Femur (tissue), 1 donor: ENCODE measurements at places on chromosomes 4 and X.

- DNase-seq: peak; percentile 61
Observed at GRCh38 chr4:105624530-105624929, 72.1 kb downstream of the ARHGEF38 start.

DNA sequence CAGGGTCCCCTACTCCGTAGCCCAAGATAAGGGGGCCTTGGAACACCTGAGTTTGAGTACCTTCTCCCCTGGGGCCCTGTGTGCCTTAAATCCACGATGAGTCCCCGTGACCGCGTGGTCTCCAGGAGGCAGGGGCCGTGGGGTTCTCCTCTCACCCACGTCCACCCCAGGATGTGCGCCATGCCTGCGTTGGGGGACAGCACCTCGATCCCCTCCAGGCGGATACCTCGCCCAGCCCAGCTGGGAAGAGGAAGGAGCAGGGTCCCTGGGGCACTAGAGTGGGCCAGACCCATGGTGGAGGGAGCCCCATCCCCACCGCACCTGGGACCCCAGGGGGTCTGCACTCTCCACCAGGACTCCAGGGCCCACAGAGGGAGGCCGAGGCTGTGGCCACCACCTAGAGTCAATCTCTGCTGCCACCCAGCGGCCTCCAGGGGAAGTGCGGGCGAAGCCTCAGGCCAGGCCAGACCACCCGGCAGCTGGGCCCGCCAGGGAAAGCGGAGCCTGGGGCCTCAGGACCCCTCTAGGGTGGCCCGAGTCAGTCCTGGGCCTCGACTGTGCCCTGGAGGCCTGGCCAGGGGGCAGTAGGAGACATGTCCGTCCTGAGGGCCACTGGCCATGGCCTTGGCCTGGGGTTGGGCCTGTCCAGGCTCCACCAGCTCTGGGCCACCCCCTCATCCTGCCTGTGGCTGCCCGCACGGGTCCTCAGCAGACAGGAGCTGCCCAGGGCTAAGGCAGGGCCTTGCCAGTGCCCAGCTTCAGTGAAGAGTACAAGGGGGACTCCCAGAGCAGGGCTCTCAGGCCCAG lies 55.0 kb downstream of the FAM53A start:
- DNase-seq: peak; percentile 79

DNA sequence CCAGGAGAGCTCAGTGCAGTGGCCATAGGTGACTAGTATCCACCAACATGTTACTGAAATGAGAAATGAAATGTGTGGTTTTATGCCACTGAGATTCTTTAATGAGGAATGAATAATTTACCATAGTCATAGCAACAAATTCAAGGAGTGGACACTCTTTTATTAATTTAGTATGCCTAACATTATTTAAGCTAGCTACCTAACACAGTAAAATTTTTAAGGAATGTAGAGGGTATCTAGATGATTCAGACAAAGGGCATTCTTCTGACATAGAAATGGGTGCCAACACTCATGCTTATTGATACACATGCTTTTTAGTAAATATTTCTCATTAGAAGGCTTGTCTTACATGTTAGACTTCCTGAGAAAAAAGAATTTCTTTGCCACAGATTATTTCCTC lies 33.3 kb upstream of the SULT1B1 start:
- DNase-seq: no peak

- DNase-seq: no peak
Observed at GRCh38 chrX:48493890-48494364, 14.9 kb upstream of the PORCN start.

DNA sequence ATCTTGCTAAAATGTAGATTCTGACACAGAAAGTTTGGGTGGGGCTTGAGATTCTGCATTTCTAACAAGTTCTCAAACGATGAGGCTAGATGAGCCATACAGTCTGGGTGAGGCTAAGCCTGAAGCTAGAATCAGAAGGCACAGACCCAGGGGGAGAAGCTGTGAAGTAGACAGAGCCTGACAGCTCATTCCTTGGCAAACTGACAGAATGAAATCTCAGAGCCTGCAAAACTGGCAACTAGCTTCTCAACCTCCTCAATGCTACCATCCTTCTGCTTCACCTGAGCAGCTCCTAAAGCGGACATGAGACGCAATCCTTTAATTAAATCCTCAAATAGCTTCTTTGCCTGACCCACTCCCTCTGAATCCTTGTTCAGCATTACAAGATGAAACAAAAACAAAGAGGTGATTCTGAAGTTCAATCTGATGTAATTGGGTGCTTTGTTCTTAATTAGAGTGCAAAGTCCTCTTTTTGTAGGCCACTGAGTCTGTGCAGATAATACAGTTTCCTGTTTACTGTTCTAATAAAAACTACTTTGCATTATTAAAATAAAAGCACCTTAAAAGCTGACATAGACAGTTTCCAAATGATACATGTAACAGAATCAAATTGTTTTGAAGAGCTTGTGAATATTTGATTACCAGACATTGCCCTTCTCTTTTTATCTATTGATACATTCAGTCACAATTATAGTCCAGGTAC lies 71.0 kb upstream of the BMP2K start:
- no peak for DNase-seq

DNA sequence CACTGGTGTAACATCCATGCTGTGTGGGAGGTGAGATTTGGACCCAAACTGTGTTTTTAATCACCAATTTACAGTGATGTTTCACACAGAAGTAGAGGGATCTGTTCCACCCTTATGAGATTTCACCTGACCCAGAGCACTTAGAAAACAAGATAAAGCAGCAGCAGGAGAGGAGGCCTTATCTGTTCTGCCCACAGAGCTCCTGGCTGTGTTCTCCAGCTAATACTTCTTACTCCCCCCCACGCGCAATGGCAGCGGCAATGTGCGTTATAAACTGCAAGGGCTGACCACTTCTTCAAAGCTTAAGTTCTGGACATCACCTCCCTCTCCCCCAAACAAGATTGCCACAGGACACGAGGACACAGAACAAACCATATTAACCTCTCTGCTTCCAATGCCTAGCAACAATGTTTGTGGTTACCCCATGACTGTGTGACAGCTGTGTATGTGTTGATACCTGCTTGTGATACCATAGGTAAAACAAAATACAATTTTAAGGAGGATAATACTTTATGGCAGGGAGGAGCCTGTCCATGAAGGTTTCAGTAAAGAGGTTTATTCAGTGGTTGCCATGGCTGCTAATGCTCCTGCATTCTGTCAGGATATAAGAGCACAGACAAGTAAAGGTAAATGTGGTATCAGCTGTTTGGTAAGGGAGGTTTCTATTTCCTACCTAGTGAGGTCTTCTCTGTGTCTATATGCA lies 210.0 kb downstream of the SOWAHB start:
- DNase-seq: no peak

GRCh38 chrX:123303429-123303828 lies 119.4 kb downstream of the GRIA3 start:
- DNase-seq: no peak
